ENCODE measurements at places on chromosomes 5 and 9.

DNA sequence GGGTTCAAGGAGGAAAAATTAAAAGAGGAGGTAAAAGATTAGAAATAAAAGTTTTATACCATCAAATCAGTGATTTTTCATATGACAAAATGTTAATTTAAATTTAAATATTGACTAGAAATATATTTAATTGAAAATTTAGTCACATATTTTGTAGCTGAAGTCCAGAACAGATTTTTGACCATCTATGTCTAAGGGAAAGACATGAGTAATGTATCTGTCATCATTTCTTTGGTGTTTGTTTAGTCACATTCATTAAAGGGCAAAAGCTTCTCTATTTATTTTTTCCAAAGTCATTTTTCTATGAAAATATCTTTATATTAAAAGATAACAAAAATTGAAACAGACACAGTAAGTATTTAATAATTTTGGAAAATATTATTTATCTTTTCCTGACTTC is 252.0 kb upstream of the ISL1 start:
- DNase-seq: no peak

DNA sequence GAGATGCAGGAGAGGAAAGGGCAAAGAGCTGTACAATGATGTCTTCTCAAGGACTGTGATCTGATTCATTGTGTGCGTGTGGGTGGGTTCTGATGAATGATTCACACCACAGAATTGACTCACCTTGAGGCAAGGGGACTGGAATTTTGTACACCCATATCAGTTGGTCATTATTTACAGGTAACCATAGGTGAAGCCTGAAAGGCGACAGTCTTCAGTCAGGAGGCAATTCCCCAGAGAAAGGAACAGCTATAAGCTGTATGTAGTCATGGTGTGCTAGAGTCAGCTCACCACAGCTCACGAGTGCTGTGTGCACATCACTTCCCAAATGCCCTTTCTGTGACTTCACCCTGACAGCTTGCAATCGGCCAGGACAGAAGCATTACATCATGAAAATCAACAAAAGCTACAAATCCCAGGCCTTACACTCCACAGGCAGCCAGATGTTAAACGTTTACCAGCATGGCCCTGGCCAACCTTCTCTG is 87.6 kb upstream of the RPS23 start:
- DNase-seq: peak; percentile 85

DNA sequence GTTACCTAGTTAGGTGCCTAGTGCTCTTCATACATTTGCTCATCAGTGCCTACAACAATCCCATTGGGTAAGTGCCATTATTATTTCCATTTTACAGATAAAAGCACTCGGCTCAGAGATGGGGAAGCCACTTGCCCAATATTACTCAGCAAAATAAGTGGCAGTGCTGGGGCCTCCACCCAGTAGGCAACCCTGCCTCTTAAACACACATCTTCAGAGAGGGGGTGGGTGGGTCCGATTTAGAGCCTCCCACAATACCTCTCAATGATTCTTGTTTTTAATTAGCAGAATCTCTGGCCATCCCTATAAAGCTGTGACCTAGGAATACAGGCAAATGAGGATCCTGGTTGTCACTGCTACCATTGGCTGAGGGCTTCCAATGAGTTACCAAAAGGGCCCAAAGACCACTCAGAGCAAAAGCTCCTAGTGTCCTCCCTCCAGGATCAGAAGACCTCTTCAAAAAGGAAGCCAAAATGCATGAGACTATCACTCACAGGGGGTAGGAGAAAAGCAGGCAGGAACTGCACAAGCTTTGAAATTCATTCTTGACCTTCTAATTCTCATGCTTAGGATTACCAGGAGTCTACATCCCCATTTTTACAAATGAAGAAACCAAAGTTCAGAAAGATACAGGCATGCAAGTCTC is 36.1 kb upstream of the UBE2D2 start:
- DNase-seq: no peak

- DNase-seq: no peak
Observed at GRCh38 chr5:133924221-133924920, 44.1 kb downstream of the C5orf15 start.

DNA sequence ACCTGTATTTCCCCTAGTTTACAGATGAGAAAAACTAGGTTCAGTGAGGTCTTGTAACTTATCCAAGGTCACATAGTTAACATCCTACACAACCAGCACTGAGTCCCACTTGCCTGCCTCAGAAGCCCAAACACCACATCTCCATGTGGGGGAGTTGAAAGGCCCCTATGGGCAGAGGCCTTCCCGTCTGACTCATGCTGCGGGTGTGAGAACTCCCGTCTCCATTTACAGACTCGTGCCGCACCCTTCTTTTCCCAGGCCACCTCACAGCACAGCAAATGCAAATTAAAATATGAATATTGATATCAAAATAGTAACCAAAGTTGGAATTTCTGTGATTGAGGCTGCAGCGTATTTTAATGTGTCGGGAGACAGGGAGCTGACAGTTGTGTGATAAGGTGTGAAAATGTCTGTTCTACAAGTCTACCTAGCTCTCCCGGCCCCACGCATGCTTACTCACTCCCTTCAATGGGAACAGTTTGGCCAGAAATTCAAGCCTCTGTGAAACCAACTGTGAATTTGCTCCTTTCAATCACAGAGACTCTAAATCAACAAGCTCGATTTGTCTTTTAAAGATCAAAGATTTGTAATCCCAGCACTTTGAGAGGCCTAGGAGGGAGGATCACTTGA is 90.1 kb downstream of the CRB2 start:
- peak; percentile 75 for DNase-seq

DNA sequence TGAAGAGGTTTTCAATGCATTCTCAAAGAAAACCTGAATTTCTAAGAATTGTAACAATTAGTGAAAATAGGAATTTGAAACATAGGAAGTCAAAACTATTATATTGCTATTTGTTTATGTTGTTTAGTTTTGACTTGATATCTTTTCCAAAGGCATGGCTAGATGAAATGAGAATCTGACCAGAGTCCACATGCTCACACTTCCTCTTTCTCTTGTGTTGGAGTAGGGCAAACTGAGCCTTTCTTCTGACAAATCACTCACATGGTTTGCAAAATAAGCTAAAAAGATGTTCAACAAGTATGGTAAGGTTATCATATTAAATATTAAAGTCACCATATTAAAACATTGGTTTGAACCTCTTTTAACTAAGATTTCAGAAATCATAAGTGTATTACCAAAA is 512.6 kb downstream of the ISL1 start:
- no peak for DNase-seq

GRCh38 chr9:124216474-124217176 is 41.1 kb upstream of the NEK6 start:
- DNase-seq: no peak

DNA sequence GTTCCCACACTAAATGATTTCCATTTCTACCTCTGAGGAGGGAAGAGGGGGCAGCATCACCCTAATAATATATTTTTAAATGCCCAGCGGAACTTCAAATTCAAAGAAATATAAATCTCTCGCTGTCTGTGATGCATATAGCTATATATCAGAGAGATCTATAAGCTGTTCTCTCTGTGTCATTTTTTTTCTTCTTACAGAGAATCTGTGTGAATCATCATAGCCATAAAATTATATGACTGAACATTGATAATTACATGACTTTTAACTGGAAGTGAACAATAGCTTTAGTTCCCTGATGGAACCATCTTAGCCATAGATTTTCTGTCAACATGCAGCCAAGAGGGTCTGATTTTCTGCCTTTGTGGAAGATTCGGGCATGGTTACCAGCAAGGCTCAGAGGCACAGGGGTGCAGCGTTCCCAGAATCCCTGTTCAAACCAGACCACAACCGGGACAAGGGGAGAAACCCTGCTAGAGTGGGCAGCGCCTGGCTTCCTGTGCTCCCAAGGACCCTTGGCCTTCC is 93.7 kb upstream of the OSMR start:
- DNase-seq: no peak

DNA sequence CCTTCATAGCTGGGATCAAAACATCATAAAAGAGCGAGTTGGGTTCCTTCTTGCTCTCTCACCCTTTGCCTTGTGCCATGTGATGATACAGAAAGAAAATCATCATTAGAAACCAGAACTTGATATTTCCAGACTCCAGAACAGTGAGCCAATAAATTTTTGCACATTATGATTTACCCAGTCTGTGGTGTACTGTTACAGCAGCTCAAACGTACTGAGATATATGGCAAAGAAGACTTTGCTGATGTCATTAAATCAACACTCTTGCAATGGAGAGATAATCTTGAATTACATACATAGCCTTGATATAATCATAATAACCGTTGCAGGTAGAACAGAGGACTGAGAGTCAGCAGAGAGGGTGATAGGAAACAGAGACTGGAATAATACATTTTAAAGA is 1271.6 kb downstream of the CDH12 start:
- no peak for DNase-seq

Data from kidney epithelial cell (primary cell).